Endothelial cell (in vitro differentiated cells): ENCODE measurements at places on chromosomes 7 and 10.

- DNase-seq, result no peak
Measured at GRCh38 chr7:158815083-158815799, 14.1 kb downstream of the ESYT2 start.

DNA sequence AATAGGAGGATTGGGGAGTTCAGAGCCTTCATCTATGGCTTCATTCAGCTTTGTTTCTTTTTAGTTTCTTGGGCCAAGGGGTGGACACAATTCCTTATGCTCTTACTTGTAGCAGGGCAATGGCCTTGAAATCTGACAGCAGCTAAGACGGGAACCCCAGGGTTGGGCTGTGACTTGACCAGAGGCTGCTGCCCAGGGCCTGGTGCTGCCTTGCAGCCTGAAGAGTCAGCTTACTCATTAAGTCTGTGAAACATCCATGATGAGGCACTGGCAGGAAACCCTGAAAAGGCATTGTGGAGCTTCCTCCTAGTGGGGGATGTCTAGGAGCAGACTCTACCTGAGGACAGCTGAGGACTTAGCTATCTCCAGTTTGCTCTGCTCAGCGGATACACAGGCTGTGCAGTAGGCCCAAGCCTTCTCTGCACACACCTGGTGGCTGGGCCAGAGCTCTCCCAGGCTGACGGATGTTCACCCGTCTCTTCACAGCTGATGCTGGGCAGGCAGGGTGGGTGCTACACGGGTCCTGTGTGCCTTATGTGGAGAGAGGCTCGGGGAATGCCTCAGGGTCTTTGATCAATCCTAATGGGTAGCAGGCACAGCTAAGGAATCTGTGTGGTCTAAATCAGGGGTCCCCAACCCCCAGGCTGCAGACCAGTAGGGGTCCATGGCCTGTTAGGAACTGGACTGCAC is 17.8 kb downstream of the CXCL12 start:
- DNase-seq, result no peak

GRCh38 chr7:143329471-143330170 is 13.7 kb downstream of the CLCN1 start:
- no peak for DNase-seq

DNA sequence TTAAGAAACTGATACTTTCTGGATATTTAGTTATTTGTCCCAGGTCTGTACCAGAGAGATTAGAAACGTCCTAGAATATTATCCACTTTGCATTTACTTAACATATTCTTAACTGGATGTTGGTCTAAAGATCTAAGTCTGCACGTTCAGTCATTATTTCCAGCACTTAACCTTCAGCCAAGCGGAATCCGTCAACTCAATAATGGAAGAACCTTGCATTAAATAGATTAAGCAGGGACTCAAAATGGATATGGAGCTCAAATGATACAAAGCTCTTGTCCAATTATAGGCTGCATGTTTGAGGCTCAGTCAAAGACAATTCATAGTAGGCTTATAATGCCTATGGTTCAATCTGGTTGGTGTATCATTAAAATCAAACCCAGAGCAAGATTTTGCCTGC is 162.9 kb downstream of the SEMA3D start:
- no peak for DNase-seq

DNA sequence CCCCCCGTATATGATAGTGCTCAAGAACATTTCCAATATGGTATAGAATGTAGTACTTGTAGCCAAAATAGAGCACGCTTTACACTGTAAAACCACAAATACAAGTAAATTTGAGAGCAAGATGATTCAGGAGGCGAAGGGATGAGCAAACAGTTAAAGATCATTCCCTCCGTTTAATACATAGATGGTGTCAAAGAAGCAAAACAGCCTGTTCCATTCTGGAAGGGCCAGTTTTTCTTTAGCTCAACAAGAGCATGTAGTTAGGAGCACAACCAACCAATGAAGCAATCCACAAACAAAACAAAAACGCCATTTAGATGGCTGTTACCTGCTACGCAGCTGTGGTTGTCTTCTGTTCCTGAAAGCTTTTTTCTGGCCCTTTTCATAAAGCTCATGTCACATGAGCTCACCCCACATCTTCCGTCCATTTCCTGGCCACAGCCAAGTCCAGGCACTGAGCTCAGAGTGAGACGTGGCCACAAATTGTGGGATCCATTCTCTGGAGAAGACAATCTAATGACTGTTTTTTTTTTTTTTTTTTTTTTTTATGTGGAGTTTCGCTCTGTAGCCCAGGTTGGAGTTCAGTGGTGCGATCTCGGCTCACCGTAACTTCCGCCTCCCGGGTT is 185.6 kb downstream of the FANK1 start:
- no peak for DNase-seq

DNA sequence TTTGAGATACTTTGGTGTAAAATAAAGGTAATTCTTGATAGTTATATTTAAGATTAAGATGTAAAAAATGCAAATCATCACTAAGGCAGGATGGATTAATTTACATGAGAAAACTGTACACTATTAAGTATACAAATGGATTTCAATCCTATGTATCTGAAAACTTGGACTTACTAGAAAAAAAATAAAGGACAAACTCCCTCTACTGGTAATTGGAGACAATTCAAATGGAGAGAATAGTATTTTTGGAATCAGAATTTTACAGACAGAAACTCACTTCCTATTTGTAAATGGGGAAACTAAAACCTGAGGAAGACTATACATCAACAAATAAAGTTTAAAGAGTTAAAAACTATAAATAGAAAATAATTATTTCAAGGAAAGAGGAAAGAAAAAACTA is 62.6 kb downstream of the CUL2 start:
- no peak for DNase-seq

GRCh38 chr10:84135836-84136235 is 3.5 kb upstream of the GHITM start:
- DNase-seq, result no peak

DNA sequence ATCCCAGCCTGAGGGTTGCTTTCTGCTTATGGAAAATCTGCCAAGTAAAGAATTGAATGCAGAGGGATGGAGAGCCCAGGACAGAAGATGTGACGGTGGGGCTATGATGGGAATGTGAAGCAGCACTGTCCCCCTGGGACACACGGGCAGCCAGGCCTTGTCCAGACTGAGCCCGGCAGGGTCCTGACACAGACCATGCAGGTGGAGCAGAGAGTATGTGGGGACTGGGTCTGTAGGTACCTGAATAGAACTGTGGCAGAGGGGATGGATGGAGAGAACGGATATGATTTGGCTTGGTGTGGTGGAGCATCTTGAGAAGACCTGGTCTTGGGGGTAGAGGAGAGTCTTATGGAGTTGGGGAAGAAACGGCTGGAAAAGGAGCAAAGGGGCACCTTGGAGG is 732 bp upstream of the LRRC18 start:
- DNase-seq, result no peak
